ENCODE measurements at places on chromosomes 7 and 10.

DNA sequence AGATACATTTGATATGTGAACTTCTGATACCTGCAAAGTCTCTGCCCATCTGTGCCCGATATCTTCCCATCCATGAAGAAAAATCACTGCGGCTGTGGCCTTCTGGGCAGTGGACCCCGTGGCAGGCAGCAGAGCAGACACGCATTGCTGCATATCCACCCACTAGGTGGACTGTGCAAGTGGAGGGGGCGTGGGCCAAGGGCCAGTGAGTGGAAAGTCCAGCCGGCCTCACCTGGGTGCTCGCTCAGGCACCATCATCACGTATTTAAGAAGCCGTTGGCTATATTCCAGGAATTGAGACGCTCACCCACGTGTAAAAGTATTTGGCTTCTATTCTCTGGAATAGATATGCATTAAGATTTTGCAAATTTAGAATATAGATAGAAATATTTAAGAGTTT is 30.8 kb upstream of the SLC13A1 start:
- DNase-seq, result no peak

DNA sequence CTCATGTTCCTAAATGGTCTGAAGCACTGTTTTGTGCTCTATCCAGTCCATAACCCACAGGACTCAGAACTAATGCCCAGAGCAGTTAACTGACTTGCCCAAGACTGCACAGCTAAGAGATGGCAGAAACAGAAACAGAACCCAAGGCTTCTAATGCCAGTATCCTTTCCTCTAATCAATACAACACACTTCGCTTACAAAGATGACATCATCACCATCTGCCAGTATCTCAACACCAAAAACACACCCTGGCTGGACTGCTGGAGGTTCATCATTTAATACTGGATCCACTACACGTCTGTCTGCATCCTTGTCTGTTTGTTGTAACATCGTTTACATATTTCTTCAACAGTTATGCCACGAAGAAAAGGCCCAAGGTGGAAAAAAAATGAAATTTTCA is 165.3 kb downstream of the SFMBT2 start:
- no peak for DNase-seq

DNA sequence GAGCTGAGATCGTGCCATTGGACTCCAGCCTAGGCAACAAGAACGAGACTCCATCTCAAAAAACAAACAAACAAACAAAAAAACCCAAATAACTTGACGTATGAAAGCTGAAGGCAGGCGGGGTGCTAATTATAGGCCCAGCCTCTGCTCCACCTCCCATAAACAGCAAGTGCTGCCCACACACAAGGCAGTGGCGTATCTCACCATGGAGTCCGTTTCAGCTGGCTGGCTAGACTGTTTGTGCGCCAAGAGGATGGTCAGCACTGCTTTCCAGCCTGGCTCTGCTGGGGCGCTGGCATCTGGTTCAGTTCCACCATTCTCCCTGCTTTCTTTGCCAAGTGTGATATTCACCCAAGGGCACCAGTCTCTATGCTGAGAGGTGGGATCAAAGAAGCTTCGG is 29.1 kb downstream of the ZC3HC1 start:
- DNase-seq, result no peak

DNA sequence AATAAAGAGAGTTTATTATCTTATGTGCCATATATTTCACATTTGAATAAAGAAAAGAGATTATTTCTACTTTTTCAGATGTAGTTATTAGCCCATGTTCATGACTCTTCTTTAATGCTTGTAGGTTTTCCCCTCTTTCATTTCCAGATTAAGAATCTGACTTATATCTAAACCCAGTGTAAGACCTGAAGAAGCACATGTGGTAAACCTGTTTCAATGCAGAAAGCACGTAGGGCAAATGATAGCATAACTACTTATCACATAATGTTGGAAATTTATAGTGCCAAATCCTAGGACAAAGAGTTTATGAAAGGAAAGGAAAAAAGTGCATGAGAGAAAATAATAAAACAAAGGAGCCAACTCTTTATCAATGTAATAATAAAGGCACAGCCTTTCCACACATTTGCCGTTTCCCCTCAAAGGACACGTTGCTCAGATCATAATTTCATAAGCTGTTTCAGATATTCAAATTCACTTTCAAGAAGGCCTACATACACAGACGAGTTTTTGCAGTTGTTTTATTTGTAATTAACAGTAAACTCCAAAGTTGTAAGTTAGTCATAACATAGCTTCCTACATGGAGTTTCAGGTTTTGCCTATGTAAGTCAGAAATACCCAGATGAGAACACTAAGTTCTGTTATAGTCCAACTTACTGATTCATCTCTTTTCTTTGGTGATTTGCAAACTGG is 88.8 kb upstream of the MDFIC start:
- no peak for DNase-seq

GRCh38 chr10:63388421-63389031 is 77.3 kb downstream of the JMJD1C start:
- no peak for DNase-seq

DNA sequence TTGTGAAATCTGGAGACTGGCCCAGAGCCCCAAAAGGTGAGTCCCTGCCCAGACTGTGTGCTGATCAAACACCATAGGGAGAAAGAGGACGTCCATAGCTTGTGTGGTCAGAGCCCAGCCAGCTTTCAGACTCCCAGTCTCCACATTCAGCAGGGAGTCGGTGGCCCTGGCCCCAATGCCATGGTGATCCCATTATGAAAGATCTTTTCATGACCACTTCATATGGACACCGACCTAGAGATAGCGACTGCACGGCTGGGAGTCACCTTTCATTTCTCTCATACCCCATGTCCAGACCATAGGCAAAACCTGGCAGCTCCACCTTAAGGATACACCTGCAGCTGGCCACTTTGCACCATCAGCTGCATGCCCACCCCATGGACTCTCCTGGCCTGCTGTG is 126.4 kb downstream of the ARHGAP22 start:
- DNase-seq, result no peak

DNA sequence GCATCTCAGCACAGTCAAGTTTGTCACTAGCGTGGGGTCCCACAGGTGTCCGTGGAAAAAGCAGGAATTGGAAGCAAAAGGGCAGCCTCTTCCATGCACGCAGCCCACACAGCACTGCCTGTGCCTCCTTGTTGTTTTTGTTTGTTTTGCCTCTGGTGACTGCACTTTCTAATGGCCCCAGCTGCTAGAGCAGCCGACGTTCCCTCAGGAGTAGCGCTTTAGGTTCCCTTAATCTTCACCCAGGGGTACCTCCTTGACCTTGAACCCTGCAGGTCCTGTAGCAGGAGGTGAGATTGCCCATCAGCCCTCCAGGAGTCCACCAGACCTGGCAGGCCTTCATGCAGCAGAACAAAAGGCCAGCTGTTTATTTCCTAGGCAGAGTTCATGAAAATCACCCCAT is 210.1 kb downstream of the CACNB2 start:
- DNase-seq, result no peak

DNA sequence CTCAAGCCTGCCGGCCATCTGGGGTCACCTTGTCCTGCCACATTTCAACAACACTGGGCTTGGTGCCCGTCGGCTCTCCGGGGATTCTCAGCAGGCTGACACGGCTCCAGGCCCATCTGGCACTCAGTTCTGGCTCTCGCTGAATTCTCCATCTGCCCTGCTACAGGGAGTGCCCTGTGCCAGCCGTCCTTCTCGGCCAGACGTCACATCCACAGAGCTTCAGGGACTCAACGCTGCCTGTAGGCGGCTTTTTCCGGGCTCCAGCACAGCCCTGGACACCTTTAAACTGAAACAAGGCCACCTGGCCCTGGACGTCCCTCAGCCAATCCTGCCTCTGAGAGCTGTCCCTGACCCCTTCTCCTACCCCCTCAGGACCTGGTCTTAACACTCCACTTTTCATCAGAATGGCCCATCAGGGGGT is 43.0 kb downstream of the TMEM130 start:
- no peak for DNase-seq

GRCh38 chr7:91424371-91424770 is 160.1 kb downstream of the FZD1 start:
- DNase-seq, result no peak

- DNase-seq, result no peak
Observed at GRCh38 chr10:44510379-44511115, 125.7 kb upstream of the CXCL12 start.

- DNase-seq, result no peak
Observed at GRCh38 chr7:106460792-106461254, 176.0 kb upstream of the NAMPT start.

- DNase-seq, result no peak
Observed at GRCh38 chr7:2737771-2738540, 50.0 kb downstream of the AMZ1 start.

DNA sequence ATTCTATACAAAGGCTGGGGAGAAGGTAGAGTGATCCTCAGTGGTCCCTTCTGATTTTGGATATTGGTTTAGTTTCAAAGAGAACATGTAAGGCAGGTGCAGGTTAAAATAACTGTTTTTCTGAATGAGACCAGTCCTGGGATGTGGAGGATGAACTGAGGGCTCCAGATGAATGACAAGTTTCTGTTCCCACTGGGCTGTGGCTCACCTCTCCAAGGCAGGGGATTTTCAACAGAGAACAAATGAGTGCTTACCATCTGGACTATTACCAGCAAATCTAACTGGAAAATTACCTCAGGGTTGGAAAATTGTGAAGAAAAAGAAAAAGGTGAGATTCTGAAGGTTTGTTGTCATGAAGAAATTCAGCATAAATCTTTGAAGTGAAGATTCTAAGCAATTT is 8.0 kb downstream of the LAMB4 start:
- no peak for DNase-seq

GRCh38 chr10:100100651-100101184 is 19.0 kb upstream of the CPN1 start:
- no peak for DNase-seq

DNA sequence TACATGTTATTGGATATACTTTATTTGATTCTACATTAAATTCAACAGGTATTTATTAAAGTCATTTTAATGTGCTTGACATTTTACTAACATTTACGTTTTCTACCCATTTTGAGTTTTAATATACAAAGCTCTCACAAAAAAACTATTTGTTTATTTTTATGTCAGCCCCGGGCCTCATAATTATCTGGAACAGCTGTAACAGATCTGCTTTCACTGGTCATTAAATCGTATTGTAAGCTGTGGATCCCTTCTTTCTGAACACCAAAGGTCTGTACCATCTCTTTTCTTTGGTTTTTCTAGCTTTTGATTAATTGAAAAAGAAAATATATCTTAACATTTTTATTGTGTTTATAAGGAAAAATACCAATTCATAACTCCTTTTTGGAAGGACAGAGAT is 73.5 kb downstream of the SEMA3E start:
- no peak for DNase-seq

- no peak for DNase-seq
Observed at GRCh38 chr7:107427462-107427861, 42.4 kb upstream of the GPR22 start.

GRCh38 chr10:3477683-3478082 is 305.1 kb upstream of the PITRM1 start:
- DNase-seq, result no peak

DNA sequence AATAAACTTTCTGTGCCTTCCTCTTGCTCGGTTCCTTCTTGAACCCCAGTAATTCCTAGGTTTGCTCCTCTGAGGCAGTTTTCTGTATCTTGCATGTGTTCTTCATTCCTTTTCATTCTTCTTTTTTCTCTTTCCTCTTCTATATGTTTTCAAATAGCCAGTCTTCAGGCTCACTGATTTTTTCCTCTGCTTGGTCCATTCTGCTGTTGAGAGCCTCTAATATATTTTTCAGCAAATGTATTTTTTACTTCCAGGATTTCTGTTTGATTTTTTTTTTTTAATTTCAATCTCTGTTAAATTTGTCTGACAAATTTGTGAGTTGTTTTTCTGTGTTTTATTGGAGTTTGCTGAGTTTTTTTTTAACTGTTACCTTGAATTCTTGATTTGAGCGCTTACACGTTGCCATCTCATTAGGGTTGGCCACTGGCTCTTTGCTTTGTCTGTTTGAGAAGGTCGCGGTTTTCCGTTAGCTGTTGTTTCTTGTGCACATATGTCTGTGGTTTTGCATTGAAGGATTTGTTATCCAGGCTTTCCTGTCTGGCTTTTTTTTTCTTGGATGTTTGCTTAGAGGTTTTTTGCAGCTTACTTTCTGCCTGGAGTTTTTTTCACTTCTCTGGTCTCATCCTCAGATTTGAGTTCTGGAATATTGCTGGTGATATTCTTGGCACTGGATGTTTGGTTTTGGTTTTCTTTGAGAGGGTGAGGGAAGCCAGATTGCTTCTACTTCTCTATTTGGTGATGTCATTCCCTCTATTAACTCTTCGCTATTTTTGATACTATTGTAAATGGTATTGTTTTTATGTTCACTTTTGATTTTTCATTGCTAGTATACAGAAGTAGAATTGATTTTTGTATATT is 12.7 kb downstream of the SPRN start:
- no peak for DNase-seq

- no peak for DNase-seq
Observed at GRCh38 chr10:983971-984655, 4.1 kb upstream of the GTPBP4 start.

GRCh38 chr7:91330866-91331265 is 66.6 kb downstream of the FZD1 start:
- DNase-seq, result no peak

DNA sequence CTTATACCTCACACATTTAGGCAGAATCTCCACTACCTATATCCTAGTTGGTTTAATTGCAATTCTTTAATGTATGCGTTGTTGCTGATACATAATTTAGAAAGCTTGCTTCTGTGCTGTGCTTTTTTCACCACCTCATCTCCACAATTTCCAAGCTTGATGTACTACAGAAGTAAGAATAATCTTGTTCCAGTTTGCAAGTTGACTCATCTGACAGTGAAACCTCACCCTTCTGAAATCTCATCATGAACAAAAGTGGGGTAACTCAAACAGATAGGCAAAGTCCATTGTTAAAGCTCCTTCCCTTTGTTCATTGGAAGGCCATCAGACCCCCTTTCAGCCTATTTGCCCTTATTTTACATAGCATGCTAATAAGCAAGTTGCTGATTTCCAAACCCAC is 13.6 kb downstream of the EIF4EBP2 start:
- DNase-seq, result no peak

- no peak for DNase-seq
Observed at GRCh38 chr7:134293002-134293740, 23.6 kb downstream of the SLC35B4 start.

DNA sequence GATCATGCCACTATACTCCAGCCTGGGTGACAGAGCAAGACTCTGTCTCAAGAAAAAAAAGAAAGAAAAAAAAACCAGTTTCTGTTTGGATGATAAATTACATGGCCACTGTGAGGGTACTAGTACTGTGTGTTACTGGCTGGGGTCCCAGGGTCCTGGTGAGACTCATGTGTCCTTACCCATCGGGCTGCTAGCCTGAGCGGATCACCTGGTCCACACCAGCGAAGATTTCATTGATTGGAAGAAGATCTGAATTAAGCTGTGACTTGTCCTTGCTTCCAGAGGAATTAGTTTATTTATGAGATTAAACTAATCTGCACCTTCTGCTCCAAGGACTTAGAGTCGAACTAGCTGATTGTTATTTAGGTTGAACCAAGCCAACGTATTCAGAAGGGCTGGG is 40.0 kb upstream of the BAMBI start:
- no peak for DNase-seq
